ENCODE measurements at places on chromosomes 5 and 9.

DNA sequence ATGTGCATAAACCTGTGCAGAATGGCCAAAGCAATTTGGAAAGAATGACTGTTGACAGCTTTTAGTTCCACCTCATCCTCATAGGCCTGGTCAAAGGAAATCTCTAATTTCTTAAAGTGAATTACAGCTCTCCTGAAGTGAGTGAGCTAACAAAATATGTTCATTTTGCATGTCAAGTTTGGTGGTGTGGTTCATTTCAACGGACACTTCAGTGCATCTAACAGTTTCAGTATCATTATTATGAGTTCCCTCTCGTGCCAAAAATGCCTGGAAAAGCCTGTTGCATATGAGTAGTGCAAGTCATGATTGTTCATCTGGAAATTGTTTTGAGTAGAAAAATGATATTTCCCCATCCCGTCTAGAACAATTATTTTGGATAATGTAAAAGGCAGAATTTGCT lies 53.2 kb upstream of the HMHB1 start:
- no peak for DNase-seq

GRCh38 chr9:92711844-92712243 lies 41.9 kb upstream of the IPPK start:
- DNase-seq: no peak

- no peak for DNase-seq
Measured at GRCh38 chr5:160957312-160957861, 105.4 kb upstream of the ATP10B start.

DNA sequence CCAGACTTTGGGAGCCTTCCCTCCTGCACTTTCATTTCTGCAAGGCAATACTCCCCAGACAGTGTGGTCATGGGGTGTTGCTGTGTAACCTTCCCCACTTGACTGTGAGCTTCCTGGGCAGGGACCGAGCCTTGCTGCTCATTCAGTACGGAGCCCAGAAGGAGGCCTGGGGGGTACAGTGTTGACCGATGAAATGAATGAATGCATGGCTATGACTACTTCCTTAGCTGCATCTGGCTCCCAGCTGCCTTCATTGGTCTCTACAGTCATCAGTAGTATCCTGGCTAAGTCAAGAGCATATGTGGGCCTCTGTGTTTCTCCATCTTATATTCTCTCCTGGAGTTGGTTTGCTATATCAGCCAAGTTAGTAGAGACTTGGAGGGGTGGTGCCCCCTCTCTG lies 9.9 kb downstream of the FRMPD1 start:
- no peak for DNase-seq

DNA sequence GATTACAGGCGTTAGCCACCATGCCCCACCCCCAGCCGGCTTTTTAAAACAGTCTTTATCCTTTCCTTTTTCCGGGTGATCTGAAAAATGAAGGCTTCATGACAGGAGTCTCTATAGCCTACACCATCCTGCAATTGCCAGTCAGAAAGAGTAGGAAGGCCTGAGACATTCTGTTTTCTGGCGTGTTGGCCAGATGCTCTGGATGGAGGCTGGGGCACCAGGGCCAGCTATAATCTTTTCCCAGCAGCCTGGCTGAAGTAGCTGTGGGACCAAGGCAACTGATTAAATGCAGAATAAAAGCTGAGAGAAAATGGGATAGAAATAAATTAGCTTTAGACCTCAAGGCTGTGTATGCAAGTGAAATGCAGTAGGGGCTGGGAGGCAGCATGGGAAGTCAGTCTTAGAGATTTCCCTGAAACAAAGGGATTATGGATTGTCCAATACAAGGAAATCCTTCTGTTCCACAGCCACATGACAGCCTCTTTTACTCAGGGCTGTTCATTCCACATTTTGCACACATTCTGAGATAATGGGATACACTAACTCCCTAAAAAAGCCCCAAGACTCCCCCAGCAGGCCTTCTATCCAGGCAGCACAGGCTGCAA lies 116.0 kb upstream of the LRRTM2 start:
- DNase-seq: no peak

GRCh38 chr9:117224695-117225094 lies 190.2 kb downstream of the ASTN2 start:
- peak; percentile 37 for DNase-seq

DNA sequence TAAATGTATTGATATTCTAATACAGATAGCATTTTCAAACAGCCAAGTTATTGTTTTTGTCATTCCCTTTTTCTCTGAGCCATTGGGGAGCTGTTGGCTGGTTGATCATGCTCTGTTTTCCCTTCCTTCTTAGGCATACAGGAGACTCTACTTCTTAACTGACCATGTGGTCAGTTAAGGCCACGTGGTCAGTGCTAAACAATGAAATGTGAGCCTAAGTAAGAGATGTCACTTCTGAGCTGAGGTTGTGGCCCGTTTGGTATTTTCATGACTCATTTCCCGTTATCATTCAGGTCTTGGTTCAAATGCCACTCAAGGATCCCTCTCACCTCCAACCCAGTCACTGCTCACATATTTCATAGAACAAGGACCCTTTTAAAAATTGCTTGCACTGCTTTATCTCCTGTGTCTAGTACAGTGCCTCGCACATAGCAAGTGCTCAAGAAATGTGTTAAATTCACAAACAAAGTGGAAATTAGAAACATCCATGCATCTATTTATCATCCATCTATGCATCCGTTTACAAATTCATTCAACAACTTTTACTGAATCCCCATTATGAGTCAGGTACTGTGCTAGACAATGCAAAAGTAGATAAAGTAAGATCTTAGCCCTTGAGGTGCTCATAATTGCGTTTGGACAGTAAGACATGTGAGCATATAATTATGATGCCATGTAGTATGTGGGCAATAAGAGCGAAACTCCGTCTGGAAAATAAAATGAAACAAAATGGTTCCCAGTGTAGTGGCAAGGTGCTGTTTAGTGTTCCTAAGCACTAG lies 50.7 kb downstream of the ARRDC3 start:
- peak; percentile 52 for DNase-seq

- no peak for DNase-seq
Measured at GRCh38 chr9:125608489-125609224, 98.4 kb downstream of the MAPKAP1 start.
